Femur (tissue), 1 donor: ENCODE measurements at places on chromosomes 2 and 18.

DNA sequence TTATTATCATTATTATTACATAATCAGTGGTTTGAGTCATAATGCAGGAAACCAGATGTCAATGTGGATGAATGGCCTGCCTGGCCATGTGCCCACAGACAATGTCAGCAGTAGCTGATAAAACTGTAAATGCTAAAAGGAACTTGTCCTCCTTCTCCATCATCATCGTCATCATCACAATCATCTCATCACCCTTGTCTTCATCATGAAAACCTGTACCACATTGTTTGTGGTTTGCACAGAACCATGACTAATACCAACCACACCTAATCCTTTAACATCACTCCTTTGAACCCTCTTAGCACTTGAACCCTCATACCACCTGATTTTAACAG is 96.0 kb downstream of the HNMT start:
- DNase-seq, result peak; percentile 36

GRCh38 chr2:162085090-162085891 is 11.3 kb upstream of the DPP4 start:
- DNase-seq, result no peak

- no peak for DNase-seq
Measured at GRCh38 chr2:49940626-49941025, 786.3 kb upstream of the FSHR start.

- no peak for DNase-seq
Measured at GRCh38 chr2:5538772-5539171, 153.4 kb upstream of the SOX11 start.

DNA sequence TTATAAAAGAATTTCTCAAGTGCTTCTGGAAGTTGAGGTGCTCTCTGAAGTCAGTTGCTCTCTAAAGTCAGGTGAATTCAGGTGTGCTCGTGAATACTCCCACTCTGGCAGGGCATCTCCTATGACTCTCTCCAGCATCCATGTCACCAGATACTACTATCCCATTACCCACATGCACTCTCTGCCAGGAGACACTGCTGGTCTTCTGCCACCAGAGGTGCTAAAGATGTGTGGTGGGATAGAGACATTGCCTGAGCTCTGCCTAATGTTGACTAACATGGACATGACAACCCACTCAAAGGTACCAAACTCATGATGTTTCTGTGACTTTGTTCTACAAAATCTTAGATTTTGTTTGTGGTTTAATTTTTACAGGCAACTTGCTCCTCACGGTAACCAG is 106.4 kb upstream of the HNRNPA3 start:
- DNase-seq, result no peak

DNA sequence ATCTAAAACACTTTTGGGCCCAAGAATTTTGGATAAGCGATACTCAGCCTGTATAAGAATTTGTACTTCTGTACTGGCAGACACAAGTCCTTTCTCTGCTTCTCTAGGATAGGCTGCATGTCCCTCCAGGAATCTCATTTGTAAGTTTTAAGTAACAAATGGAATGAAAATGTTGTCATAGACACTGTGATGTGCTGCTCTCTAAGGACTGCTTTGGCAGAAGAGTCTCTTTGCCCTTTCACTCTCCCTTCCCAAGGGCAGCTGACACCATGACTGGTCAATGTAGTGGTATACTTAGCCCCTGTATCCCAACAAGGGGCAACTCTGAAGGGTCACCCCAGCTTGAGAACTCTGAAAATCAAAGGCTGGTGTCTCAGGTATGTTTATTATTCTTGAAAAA is 27.3 kb downstream of the PLA2R1 start:
- no peak for DNase-seq

DNA sequence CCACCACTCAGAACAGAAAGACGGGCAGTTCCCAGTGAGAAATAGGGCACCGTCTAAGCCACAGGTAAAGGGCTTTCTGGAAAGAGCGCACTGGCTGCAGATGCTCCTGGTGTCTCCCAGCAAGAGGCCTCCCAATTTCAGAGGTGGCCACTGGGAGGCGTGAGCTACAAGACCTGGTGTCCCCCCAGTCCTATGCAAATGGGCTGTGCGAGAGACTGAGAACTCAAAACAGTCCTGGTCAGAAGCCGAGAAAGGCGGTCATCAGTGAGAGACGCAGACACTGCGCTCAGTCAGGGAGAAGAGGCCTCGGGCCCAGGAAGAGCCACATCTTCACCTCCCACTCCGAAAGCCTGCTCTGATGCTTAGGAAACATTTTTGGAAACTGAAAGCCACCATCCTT is 179.5 kb downstream of the EIPR1 start:
- no peak for DNase-seq

- DNase-seq, result no peak
Measured at GRCh38 chr2:54545702-54546450, 89.7 kb downstream of the SPTBN1 start.

- DNase-seq, result no peak
Measured at GRCh38 chr18:63788447-63789096, 13.4 kb downstream of the SERPINB7 start.

- DNase-seq, result no peak
Measured at GRCh38 chr2:31239593-31240177, 5.7 kb downstream of the EHD3 start.

DNA sequence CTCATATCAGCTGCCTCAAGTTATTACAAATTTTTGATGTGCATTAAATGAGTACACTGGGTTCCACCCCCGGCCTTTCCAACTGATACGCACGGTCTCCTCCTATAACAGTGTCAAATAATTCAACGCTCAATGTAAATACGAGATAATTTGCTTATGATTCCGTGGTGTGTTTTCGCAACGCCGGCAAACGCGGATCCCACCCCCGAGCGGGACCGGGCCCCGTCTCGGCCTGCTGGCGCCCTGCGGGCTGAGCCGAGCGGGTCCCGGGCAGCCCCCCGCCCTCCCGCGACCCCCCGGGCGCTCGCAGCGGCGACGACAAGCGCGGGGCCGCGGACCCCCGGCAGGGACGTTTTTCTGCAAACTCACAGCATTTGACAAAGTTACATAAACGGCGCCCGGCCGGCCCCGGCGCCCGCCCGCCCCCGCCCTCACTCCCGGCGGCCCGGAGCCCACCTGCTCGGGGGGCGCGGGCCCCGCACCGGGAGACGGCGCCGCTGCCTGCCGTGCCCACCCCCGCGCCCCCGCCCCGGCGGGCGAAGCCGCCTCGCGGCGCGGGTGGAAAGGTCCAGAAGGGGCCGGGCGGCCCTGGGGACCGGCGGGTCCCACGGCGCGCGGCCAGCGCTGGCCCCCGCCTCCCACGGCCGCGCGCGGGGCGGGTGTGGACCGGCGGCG is 762 bp downstream of the HDAC4 start:
- DNase-seq, result no peak

- DNase-seq, result no peak
Measured at GRCh38 chr18:5058768-5059695, 138.0 kb downstream of the AKAIN1 start.

DNA sequence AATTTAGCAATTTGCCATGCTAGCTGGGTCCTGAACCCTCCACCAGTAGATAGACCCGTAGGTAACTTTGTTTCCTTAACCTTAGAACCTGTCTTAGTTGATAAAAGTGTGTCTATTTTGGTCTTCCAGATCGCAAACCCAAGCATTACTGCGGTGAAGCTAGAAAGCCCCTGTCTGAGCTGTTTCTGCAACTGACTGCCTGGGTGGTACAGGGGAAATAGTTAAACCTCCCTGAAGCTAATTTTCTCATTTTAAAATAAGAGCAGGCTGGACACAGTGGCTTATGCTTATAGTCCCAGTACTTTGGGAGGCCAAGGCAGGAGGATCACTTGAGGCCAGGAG is 101.7 kb upstream of the MSH2 start:
- DNase-seq, result no peak

DNA sequence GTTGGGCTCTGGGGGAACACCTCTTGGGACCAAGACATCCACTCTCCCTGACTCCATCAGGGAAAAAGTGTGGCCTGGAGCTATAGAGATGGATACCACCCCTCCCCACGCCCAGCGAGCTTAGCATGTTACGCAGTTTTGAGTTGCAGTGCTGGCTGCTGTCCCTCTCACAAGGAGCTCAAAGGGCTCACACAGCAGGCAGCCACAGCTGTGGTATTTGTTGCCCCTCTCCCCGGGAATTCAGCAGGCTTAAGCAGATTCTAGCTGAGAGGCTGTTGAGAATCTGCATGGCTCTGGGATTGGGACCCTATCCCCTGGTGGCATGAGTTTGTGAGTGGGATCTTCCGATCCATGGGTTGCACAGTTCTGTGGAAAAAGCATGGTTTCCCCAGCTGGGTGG is 673.1 kb upstream of the FSHR start:
- no peak for DNase-seq

- DNase-seq, result no peak
Measured at GRCh38 chr2:120809609-120810440, 74.2 kb downstream of the GLI2 start.

DNA sequence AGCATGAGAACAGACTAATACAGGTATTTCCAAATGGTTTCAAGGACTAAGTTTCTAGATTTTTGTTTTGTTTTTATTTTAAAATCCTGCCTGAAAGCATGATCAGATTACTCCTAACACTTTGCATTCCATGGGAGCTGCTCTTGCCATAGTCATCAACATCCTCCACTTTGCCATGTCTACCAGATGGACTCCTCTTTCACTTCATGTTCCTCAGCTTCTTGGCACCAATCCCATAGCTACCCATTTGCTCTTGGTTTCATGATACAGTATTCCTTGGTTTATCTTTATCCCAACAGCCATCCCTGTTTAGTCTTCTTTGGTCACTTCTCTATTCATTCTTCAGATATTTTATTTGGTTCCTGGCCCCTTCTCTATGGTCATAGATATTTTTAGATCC is 154.2 kb upstream of the CCDC195 start:
- no peak for DNase-seq

DNA sequence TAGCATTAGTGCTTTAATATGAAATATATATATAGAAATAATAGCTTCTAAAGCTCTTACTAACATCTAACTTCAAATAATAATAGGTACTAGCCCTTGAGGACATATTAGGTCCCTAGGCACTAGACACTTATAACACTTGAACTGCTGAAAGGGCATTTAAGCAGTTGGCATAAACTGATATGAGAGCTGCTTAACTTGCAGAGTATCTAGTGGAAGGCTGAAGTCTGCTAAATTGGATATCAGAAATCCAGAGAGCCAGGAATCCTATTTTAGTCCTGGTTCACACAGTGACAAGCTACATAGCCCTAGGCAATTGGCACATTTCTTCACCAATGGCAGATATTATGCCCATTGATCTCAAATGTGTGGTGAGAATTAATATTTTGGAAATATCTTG is 326.9 kb upstream of the UBE2E3 start:
- no peak for DNase-seq

DNA sequence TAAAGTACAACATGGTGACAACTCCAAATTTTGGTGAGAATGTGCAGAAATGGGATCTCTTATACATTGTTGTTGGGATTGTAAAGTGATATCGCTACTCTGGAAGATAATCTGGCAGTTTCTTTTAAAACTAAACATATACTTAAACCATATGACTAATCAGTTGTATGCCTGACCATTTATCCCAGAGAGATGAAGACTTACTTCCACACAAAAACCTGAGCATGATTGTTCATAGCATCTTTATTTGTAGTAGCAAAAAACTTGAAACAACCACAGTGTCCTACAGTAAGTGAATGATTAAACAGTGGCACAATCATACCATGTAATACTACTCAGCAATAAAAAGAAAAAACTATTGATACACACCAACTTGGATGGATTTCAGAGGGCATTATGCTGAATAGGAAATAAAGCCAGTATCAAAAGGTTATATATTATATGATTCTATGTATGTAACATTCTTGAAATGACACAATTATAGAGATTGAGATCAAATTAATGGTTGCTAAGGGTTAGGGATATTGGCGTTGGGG is 47.3 kb downstream of the EPB41L5 start:
- no peak for DNase-seq

DNA sequence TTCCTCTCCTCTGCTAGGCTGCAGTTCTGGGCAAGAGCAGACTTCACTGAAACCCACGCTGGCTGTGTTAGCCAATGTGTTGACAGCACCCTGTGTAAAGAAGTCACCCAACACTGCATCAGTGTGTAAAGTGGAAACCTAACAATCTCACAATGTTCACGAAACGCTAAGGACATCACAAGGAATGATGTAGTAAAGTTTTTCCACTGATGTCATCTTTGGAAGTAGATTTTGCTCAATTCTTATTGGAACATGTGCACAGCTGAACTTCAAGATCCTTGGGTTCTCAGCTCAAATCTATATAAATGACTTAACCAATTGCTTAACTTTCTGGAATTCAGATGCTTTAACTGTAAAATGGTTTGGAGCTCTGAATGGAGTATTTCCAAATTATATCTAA is 1112.5 kb downstream of the TSN start:
- DNase-seq, result no peak

DNA sequence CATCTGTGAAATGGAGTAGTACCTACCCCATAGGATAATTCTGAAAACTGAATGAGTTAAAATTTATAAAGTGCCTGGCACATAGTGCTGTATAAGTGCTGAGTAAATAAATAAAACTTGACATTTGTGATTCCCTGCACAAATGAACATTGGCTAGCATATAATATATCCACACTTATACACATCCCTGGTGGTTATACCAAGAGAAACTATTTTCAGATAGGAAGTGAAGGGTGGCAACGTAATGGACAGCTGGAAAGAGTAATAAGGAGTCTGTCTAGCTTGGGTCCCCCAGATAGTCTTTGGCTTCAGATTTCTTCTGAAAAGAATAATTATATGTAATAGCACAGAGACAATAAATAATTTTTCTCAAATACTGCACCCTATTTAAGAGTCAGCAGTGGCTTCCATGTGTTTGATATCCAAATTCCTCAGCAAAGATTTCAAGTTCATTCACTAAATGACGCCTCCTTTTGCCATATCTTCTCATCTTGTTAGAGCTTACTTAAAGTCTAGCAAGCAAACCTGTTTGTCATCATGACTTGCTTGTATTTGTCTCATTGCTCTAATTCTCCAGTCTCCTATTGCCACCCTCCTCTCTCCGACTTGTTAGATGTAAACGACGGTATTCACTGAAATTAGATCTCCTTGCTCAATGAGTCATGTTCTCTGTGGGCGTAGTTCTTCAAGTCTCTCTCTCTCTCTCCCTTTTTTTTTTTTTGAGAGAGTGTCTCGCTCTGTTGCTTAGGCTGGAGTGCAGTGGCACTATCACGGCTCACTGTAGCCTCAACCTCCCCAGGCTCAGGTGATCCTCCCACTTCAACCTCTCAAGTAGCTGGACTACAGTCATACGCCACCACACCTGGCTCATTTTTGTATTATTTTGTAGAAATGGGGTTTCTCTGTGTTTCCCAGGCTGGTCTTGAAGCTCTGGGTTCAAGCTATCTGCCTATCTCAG is 8.7 kb upstream of the ADGRF3 start:
- no peak for DNase-seq

GRCh38 chr2:159942146-159942545 is 120.3 kb downstream of the PLA2R1 start:
- DNase-seq, result no peak

DNA sequence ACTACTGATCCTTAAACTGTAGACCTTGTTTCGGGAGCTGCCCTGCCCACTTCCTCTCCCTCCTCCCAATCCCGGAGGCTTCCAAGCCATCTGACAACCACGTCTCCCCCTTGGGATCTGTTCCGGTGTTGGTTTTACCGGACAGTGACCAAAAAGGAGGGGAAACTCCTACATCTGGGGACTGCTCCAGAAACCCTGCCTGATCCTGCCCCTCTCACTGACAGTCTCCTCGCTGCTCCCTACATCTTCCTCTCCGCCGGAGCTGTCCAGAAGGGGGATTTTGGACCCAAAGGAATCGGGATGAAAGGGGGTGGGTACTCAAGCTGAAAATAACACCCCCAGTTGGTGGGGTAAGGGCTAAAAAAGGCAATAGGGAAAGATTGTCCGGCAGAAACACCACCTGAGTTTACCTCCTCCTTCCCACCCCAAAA is 1.5 kb downstream of the INO80D start:
- DNase-seq, result peak; percentile 80
